HT1080 (cell line): ENCODE measurements at places on chromosomes 2 and 18. TPM values are rescaled to one million over a fixed set of nuclear protein-coding genes. Genes with fewer than 3 reads are reported as not detected.

DNA sequence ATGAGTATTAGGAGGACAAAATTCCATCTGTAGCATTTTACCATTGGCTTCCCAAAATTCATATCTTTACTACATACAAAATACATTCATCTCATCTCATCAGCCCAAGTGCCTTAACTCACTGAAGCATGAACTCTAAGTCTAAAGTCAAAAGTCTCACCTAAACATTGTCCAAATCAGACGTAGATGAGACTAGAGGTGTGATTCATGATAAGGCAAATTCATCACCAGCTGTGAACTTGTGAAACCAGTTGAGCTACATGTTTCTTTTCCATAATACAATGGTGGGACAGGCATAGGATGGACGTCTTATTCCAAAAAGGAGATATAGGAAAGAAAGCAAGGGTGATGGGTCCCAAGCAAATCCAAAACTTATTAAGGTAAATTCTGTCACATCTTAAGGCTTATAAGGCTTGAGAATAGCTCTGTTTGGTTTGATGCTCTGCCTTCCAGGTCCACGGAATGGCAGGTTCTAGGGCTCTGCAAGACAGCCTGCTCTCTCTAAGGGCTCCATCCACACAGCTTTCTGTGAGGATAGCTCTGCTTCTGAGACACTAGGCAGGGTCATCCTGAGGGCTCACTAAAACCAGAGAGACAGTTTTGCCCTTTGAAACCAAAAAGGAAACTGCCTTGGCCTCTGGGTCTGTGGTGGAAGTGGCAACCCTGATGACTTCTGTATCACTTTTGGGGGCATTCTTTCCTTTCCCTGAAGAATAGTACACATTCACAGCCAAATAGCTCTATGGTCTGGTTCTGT lies 9.6 kb downstream of the IFIH1 start:
- no peak for DNase-seq

GRCh38 chr2:230874456-230874855 lies 9.7 kb downstream of the ITM2C start:
- no peak for DNase-seq

The FHOD3 gene
- 43.0 and 47.1 TPM in 2 replicates for total RNA-seq

GRCh38 chr2:162967811-162968210 lies 129.2 kb upstream of the KCNH7 start:
- no peak for DNase-seq

- peak; percentile 44 for DNase-seq
Observed at GRCh38 chr2:198309673-198310280, 505.4 kb downstream of the PLCL1 start.

GRCh38 chr2:239679755-239680154 lies 278.9 kb upstream of the HDAC4 start:
- no peak for DNase-seq

- no peak for DNase-seq
Observed at GRCh38 chr2:98801286-98801685, 70.4 kb upstream of the MGAT4A start.

GRCh38 chr2:146890491-146890890 lies 954.3 kb upstream of the ACVR2A start:
- DNase-seq: no peak

DNA sequence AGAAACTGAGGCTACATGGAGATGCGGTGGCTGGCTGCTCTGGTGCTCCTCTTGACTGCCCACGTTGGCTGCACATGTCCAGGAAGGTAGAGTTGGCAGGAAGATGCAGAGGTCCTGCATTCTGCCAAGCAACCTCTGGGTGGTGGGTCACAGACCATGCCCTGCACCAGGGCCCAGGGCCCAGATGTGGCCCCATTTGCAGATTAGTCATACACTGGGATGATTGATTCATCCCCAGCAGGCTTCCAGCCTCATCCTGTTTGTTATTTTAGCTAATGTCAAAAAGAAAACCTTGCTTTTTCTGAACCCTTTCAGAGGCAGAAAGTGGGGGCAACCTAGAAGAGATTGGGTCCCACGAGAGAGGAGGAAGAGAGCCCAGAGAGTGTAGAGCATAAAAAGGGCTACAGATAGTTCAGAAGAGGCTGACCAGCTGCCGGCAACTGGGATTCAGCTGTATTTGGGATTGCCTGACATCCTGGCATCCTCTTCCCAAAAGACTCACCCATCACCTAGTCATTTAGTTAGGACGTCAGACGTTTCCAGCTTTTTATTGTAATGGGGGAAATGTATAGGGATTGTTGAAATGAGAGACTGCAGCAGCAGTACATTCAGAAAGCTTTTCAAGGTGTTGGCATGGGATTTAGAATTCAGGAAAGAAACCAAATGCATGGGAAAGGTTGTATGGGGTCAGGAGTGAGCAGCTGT lies 101.9 kb downstream of the CTIF start:
- peak; percentile 72 for DNase-seq

The UGT1A7 gene
- not detected in 2 replicates for total RNA-seq

The SCYGR4 gene
- total RNA-seq: not detected in 2 replicates

- no peak for DNase-seq
Observed at GRCh38 chr18:70271742-70272141, 17.1 kb upstream of the SOCS6 start.

The RNF144A gene
- total RNA-seq: 30.0 and 30.3 TPM in 2 replicates

The VWC2L gene
- total RNA-seq: not detected in 2 replicates

GRCh38 chr2:173903601-173904394 lies 61.4 kb downstream of the SP3 start:
- DNase-seq: peak; percentile 13

DNA sequence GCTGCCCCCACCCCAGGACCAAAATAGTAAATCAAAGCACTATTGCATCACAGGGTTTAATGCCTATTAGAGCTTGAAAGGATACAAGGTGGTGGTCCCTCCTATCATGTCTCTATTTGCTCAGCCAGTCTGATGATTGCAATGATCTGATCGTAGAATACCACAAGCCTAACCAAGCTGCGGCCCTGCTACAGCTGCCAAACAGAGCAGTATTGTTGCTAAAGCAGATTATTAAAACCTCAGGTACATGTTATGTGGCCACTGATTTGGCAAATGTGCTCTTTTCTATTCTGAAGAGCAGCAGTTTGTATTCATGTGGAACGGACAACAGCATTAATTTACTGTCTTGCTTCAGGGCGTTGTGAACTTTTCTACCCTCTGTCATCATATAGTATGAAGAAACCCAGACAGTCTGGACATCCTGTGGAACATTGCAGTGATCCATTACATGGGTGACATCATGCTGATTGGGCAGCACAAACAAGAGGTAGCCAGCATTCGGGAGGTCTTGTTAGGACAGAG lies 8.4 kb upstream of the VAPA start:
- DNase-seq: no peak

The REG3G gene
- total RNA-seq: 0.23 TPM in 1 of 2 replicates, not detected in the other

- DNase-seq: no peak
Observed at GRCh38 chr2:23137166-23137565, 247.8 kb upstream of the KLHL29 start.

- DNase-seq: no peak
Observed at GRCh38 chr2:8174641-8175257, 507.1 kb upstream of the ID2 start.

The UGT1A3 gene
- not detected in 2 replicates for total RNA-seq

DNA sequence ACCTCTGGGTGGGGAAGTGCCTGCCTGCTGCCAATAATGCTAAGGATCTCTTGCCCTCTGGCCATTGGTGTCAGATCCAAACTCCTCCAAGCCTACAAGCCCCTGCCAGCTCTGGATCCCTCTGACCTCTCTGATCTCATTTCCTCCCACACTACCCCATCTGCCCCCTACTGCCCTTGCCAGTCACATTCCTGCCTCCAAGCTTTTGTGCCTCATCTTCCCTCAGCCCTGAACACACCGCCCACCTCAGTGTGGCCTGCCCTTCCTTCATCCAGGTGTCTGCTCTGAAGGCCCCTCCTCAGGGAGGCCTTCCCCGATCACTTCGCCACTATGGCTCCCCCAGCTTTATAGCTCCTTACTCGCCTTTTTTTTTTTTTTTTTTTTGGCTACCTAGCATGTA lies 161.0 kb upstream of the GLI2 start:
- no peak for DNase-seq

The MC5R gene
- total RNA-seq: not detected in 2 replicates

DNA sequence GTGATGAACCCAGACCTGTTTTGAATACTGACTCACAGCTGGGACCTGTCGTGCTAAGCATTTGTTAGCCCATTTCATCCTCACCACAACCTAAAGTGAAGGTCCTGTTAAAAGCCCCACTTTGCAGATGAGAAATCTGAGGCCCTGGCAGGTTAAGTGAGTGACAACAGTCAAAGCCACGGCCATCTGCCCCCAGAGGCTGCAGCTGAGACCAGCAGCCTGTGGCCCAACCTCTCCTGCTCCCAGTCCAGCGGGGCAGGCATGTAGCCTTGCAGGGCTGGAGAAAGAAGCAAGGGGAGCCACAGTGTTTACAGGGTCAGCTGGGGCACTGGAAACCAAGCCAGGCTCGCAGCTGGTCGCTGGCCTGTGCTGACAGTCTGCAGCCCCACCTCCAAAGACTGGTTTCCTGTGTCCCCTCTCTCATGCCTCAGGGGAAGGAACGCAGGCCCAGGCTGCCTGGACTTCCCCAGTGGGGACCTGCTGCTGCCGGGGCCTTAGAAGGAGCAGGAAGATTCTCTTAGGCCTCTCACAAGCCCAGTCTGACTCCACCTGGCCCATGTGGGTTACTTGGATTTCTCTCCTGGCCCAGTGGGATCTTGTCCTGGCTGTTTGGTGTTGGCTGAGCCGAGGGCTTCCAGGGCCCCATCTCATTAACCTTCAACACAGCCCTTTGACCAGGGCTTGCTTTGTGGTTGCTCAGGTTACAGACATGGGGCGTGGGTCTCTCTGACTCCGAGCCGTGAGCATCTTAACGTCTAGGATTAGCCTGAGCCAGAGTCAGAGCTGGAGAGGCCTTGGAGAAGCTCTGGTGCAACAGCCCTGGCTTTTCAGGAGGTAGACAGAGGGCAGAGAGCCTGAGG lies 1.7 kb downstream of the INPP5D start:
- no peak for DNase-seq

DNA sequence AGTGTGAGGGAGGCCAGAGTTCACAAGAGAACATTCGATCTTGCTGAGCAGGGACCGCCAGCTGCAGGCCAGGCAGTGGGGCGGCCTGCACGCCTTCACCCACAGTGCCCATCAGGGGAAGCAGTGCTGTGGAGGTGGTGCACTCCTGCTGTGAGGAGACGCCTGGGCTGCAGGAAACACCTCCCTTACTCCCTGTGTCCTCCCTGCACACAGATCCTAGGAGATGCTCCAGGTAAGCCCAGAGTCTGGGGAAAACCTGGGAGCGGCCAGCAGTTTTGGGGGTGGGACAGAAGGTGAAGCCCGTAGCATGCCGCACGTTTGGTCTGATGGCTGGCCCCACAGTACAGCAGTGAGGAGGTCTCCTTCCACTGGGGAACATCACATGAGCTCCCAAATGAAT lies 180.8 kb upstream of the RAB6C start:
- no peak for DNase-seq

- DNase-seq: no peak
Observed at GRCh38 chr2:231449503-231450054, 14.7 kb downstream of the NCL start.

The DDX1 gene
- 90.5 and 102 TPM in 2 replicates for total RNA-seq

The RAD51AP2 gene
- total RNA-seq: not detected in 2 replicates

DNA sequence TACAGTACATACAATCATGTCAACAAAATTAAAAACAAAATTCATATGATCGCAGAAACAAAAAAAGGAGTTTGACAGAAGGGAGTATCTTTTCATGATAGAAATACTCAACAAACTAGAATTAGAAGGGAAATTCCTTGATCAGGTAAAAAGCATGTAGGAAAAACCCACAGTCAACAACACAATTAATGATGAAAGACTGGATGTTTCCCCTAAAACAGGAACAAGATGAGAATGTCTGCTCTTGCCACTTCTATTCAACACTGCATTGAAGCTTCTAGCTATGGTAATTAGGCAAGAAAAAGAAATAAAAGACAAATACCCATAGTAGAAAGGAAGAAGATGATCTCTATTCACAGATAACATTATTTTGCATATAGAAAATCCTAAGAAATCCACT lies 87.1 kb downstream of the SRBD1 start:
- DNase-seq: no peak

DNA sequence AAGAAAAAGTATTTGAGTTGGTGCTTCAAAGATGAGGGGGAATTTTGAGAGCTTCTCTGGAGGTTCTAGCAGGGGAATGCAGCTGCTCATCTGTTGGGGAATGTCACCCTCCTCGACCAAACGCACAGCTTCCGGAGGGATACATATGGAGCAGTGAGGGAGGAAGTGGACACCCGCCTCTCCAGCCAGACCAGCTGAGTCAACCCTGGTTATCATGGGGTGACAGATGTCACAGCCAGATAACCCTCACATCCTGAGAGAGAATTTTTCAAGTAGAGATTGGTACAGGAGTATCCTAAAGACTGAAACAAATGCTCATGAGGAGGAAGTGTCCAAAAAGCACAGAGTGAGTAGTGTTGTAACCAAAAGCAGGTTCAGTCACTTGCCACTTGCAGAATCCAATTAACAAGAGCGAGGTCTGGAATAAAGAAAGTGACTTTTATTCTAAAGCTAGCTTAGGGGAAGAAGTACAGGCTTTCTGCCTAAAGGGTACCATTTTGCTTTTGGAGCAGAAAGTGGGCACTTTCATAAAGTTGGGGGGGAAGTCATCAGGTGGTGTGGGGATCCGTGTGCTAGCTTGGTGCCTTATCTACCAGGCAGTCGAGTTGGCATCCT lies 395.2 kb downstream of the RAD51AP2 start:
- no peak for DNase-seq

- peak; percentile 17 for DNase-seq
Observed at GRCh38 chr2:98308068-98308467, 38.2 kb upstream of the CNGA3 start.

The CD8B2 gene
- not detected in 2 replicates for total RNA-seq

- DNase-seq: no peak
Observed at GRCh38 chr2:239552213-239552926, 151.6 kb upstream of the HDAC4 start.

DNA sequence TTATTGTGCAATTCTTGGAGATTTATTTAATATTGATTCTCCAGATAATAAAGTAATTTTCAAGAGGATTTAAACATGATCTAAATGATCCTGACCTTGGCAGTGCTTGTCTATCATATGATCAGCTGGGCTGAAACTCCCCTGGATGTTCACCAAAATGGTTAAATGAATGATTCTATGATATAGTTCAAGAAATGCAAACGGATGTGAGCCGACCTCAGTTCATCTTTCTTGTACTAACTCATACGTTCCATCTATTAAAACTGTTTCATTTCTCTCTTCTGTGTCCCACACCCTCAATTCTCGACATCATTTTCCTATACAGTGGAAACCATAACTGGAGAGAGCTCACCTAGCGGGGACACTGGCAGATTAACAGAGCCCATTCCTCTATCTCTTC lies 281.7 kb upstream of the CCDC68 start:
- no peak for DNase-seq

The CCDC121 gene
- total RNA-seq: 0.88 and 1.2 TPM in 2 replicates

The RNF103 gene
- total RNA-seq: 7.0 and 7.3 TPM in 2 replicates

DNA sequence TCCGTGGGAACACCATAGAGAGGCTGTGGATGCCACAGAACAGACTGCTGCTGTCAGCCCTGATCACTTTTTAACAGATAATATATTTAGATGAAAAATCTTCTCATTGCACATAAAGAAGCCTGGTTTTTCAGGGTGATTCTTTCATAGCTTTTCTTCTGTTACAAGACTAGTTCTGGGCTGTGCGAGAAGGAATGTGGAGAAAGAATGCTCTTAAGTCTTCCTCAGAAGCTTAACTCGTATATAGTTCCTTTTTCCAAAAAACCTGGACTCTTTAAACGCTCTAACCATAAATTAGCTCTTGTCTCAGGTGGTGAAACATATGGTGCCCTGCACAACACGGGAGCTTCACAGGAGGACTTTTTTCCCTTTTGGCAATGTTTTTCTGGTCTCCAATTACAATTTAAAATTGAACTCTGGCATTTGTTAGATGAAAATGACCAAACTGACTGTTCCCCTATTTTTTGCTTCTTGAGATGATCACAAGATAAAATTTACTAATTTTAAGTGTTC lies 125.9 kb upstream of the SMAD7 start:
- no peak for DNase-seq

- DNase-seq: no peak
Observed at GRCh38 chr2:119158563-119159347, at the start of gene C1QL2. Gene C1QL2 (minus strand): TSS chr2:119158751. CDS start chr2:119158269, 482 bp downstream.
